ENCODE measurements at places on chromosomes 1 and 21.

DNA sequence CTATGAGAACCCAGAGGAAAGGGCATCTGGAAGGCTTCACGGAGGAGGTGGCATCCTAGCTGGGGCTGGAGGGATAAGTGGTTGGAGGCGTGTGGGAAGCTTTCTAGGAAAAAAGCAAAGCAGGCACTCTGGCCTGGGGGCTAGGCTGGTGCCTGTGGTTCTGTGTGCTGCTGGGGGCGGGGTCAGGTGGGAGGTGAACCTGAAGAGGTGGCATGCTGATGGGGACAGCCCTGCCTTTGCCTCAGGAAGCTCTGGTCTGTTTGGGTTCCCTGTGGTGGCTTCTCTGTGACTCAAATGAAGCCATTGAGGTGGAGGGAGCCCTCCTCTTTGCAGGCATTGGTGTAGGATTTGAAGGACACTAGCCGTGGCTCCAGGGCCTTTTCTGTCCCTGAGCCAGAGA is 221.6 kb upstream of the POU3F1 start:
- no peak for DNase-seq

DNA sequence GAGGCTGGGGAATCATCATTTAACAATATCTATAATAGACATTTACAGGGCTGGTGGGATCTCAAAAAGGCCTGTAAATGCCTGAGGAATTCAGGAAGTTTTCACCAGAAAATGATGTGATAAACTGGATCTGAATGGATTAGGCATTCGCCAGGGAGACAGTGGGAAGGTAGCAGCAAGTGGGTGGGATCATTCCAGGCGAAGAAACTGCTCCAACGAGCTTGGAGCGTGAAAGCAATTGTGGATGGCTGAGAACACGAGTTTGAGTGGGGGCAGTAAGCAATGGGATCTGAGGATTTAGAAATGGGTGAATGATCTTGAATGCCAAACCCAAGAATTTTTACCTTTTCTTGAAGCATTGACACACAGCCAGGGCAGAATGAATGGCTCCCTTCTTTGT is 8.9 kb upstream of the NDUFS5 start:
- no peak for DNase-seq

DNA sequence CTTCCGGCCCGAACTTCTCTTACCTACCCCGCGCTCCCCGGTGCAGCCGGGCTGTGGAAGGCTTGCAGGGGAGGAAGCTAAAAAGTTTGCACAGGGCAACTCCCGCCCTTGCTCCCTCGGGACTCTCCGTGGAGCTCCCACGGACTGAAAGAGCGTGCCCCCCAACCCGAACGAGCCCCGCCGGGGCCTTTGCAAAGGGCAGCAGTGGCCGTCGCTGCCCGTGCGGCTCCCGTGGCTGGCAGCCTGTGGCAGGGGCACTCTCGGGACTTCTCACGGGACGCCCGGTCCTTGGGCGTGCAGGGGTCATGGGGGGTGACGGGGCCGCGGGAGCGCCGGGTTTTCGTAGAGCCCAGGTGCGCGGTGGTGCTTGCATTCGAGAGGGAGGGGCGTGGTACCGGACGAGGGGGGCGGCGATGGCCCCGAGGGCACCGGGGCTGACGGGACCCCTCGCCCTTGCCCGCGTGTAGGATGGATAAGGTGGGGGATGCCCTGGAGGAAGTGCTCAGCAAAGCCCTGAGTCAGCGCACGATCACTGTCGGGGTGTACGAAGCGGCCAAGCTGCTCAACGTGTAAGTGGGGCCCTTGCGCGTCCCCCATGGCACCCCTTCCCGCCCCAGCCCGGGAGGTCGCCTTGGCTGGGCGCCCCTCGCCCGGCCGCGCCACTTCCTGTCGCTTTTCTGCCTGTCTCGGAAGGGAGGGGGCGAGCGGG is 711 bp downstream of the GADD45A start:
- DNase-seq = peak; percentile 30

- DNase-seq = peak; percentile 35
Observed at GRCh38 chr1:46180082-46180616, 3.9 kb upstream of the P3R3URF start.

- DNase-seq = no peak
Observed at GRCh38 chr1:7680955-7681268, 90.2 kb upstream of the VAMP3 start.

DNA sequence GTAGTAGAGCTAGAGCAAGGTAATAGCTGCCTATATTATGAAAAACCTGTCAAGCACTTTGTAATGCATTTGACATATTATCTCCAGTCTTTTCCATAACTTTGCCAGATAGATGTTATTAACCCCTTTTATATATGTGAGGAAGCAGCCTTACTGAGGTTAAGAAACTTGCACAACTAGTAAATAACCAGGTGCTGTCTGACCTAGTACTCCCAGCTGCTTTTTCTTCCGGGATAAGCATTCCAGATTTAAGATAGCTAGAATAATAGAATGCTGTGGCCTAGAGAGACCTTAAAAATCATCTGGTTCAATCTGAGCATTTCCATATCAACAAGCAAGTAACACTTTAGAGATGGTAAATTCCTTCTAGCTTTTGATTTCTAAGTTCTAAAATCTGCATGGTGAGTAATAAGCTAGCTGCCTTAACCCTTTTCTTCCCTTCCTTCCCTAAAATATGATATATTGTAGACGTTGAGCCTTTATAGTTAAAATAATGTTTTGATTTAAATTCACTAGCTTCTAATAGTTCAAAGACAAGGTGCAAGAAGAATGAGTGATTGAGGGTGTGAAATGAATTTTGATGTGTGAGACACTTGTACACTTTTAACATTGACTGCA is 1.8 kb downstream of the SH3GLB1 start:
- DNase-seq = no peak

GRCh38 chr1:26015358-26015757 is 6.2 kb upstream of the EXTL1 start:
- no peak for DNase-seq

GRCh38 chr1:225476538-225476988 is 48.7 kb upstream of the LBR start:
- no peak for DNase-seq

- no peak for DNase-seq
Observed at GRCh38 chr1:103783944-103784377, 34.3 kb downstream of the AMY1C start.

GRCh38 chr1:109404838-109405237 is 7.1 kb upstream of the SORT1 start:
- no peak for DNase-seq

GRCh38 chr1:41888756-41889155 is 30.0 kb downstream of the HIVEP3 start:
- DNase-seq = no peak

GRCh38 chr1:22537441-22538139 is 25.7 kb upstream of the EPHA8 start:
- DNase-seq = no peak

DNA sequence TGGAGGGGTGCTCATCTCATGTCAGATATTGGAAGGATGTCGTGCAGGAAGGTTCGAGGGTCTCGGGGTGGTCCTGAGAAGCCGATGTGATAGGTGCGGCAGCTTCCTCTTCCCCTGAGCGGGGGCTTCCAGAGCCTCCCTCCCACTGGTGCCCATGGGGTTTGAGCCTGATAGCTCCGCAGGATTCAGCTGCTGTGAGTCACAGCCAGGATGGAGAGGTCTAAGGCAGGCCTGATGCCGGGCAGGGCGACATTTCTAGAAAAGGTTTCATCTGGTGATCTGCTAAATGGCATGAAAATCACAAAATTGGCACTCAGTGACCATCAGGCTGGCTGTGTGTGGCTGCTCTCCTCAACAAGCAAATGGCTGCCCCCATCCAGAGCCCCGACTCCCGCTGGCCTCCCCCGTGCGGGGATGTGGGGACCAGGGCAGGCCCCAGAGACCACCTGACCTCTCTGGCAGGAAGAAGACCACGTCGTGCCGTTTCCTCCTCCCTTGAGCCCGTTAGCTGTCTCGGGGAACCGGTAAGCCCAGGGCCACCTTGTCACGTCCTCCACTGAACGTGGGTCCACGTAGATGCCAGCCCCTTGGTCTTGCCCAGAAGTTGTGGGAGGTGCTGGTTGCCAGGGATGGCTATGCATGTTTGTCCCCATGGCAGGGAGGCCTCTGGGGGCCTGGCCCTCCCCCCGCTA is 66.1 kb downstream of the SKI start:
- DNase-seq = no peak
